ENCODE measurements at places on chromosomes 3 and 15. TPM values are rescaled to one million over a fixed set of nuclear protein-coding genes. Genes with fewer than 3 reads are reported as not detected.

DNA sequence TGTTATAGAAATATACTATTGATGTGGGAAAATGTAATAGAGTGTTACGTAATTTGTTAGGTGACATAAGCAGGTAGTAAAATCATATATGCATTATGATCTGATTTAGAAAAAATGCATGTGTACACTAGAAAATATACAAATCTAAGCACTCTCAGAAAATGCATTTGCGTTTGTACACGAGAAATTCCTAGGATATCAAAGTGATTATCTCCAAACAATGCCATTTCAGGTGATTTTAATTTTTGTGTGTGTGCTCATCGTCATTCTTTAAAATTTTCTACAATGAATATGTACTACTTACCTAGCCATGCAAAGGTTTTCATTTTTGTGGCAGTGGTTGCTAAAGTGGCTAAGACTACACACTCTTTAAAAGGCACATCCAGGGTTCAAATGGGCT lies 140.8 kb upstream of the RAD18 start:
- no peak for DNase-seq

GRCh38 chr15:67607959-67608637 lies 65.6 kb downstream of the MAP2K5 start:
- DNase-seq = no peak

DNA sequence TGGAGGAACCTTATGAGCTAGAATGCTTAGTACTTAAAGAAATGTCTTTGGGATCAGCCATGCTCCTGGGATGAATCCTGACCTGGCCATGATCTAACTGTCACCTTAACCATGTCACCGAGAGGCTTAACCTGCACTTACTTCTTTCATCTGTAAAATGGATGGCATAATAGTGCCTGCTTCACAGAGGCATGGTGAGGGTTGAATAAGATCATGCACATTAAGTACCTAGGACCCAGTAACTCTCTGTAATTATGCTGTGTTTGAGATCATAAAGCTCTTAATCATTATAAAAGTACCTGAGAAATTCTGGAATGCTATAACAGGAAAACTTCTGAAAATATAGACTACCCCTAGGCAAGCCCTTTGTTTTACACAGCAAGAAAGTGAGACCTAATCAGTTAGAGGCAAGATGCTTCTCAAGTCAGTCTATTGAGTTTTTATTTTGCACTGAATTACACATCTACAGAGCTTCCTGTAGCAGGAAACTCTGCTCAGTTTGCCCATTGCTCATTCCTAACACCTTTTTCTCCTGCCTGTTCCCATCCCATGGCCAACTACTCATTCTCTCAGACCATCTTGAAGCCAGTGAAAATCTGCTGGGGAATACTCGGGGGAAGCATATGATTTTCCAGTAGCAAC lies 1015.5 kb upstream of the CFAP20DC start:
- no peak for DNase-seq

DNA sequence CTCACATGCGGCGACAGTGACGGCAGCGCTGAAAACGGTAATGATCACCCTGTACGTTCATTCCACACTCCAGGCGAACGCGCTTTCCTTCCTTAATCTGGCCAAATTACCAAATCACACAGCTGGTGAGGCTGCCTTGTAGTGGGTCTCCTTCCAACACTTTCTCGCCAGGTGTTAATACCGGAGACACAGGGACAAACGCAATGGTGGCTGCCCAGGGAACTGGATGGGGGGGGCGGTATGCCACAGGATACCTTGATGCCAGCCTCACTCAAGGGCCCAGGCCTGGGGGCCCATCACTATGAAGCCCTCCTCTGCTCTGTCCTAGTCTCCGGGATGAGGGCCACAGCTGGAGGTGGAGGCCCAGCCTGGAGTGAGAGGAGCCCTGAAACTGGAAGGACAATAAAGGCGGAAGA lies 1.4 kb upstream of the CAMK2N2 start:
- no peak for DNase-seq

DNA sequence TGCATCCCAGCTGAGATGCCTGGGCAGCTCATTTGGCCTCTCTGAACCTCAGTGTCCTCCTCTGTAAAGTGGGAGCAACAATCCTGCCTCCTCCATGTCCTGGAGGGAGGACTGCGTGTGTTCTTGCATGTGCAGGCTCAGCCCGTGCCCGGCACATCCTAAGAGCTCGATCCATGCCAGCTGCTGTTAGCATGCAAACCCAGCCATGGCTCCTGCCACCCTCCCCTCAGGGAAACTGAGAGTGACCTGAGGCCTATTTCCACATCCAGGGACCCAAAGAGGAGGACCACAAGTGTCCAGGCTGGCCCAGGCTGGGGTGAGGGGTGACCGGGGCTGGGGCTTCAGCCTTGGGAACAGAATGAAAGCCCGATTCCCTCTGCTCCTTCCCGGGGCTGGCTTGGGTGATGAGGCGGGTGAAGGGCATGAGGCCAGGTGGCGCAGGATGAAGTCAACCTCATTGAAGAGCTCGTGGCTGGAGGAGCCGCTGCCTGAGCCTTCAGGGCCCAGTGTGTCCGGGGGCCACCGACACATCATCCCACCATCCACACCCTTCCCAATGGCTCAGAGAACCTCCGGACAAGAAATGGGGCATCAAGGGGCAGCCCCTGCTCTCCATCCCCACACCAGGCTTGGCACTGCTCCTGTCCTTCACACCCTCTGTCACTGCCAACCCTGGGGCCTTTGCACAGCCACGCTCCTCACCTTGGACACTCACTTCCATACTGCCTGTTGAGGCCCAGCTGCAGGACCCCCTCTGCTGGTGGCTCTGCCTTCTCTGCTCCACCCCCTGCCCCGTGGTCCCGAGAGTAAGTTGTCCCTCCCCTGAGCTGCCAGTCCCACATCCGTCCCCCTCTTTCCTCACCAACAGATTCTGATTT lies 42.5 kb downstream of the ADAMTS7 start:
- DNase-seq = no peak

- DNase-seq = no peak
Measured at GRCh38 chr3:39524107-39524506, 56.6 kb downstream of the MOBP start.

DNA sequence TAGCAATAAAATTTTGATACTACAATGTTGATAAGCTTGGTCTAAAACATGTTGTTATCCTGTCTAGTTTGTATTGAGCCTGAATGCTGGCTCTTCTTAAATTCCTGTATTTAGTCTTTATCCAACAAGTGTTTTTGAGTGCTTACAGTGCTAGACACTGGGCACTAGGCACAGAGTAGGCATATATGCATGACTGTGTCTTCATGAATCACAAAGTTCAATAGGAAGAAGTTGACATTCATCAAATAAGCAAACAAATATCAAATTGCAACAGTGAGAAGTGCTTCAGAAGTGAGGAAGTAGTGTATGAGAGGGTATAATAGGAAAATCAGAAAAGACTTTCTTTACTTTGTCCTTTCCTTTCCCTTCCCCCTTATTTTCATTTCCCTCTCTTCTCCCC lies 6.8 kb downstream of the CD96 start:
- no peak for DNase-seq

DNA sequence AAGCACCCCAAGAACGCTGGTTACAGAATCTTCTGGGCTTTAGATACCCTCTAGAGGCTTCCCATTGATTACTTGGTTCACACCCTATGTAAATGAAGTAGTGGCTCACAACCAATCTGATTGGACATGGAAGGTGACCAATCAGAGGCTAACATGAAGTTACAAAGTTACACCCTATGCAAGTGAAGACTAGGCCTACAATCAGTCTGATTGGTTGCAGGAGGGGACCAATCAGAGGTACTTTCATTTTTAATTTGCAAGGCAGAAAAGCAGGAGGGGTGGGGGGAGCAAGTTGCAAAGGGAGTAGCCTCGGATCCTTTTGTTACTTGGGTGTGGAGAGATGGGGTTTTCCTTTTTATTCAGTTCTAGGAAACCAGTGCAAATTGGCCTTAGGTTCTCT lies 11.1 kb upstream of the RTP2 start:
- no peak for DNase-seq

DNA sequence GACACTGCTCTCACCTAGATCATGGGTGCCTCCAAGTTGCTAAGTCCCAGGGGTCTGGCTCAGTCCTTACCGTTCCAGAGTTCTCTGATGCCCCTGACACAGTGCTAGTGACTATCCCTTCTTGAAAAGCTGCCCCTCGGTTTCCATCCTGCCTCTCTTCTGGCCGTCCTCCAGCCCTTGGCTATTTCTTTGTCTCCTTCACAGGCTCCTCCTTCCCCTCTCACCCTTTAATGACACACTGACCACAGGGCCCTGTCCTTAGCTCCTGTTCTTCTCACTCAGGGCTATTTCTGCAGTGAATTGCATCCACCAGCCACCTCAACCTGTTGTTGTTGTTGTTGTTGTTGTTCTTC lies 31.1 kb downstream of the SLC28A1 start:
- DNase-seq = no peak

- DNase-seq = no peak
Measured at GRCh38 chr3:130905551-130905950, 11.7 kb downstream of the ATP2C1 start.

GRCh38 chr15:68207176-68207935 lies 2.2 kb upstream of the CALML4 start:
- peak; percentile 79 for DNase-seq

- DNase-seq = no peak
Measured at GRCh38 chr3:31733234-31733667, 200.5 kb downstream of the STT3B start.

The CMTM8 gene
- 5.6 TPM for total RNA-seq

The AHSG gene
- not detected for total RNA-seq

The SEMA3F gene
- 51.5 TPM for total RNA-seq

The FBXL22 gene
- 1.0 TPM for total RNA-seq

The SAXO2 gene
- 4.0 TPM for total RNA-seq
